Stimulated activated CD8-positive, alpha-beta memory T cell treated with anti-CD3 and anti-CD28 coated beads, Interleukin-4, amount 100 ng/mL, for 1 hour (primary cell): ENCODE measurements at places on chromosomes 2 and 18.

GRCh38 chr2:20431772-20432171 is 15.1 kb upstream of the RHOB start:
- no peak for DNase-seq

- no peak for DNase-seq
These were observed 18.4 kb downstream of the STK25 start for GRCh38 chr2:241489733-241490680.

- no peak for DNase-seq
These were observed 123.0 kb downstream of the TTC27 start for GRCh38 chr2:32750880-32751279.

GRCh38 chr2:1477196-1478040 is 64.2 kb downstream of the TPO start:
- no peak for DNase-seq

GRCh38 chr2:189534854-189535832 is 45.4 kb downstream of the SLC40A1 start:
- no peak for DNase-seq

DNA sequence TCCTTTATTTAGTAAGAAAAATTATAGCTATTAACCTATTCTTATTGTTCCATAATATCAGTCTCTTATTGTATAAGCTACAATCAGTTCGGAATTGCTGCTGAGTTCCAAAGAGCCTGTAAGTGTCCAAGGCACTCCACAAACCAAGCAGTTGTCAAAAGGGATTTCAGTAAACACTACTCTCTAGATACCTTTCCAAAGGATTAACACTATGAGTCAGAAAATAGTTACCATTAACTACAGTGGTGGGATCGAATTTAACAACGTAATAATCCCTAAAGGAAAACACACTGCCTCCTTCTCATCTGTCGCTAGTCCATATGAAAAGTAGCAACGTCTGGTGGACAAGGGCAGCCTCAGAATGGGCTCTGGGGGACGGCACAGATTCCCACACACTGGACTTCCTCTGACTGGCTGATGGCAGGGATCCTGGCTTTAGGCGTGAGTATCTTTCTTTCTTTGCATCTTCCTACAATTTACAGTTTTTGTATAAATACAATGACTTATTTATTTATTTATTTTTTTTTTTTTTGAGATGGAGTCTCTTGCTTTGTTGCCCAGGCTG is 8.8 kb downstream of the TGFBRAP1 start:
- DNase-seq, result no peak

DNA sequence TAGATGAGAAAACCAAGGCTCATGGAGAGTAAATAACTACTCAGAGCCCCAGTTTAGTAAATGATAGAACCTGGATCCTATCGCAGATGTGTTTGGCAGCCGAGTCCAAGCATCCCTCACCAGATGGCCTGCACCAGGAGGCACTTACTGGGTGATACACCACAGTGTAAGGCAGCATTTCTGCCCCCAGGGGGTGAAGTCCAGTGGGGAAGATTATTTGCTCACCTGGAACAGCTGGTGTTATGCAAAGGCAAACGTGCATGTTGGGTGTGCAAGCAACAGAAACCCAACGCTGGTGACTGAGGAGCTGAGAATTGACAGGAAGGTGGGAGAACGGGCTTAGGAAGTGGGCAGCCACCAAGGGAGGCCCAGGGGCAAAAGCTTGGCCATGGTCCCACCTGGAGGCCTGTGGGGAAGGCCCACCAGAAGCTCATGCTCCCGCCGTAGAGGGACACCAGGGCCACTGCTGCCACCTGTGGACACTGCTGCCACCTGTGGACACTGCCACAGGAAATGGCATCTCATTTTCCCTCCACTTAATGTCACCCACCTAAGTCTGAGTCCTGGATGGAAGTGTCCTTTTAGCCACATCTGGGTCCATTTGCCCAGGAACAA is 100.6 kb downstream of the TFCP2L1 start:
- no peak for DNase-seq

GRCh38 chr2:96769814-96770213 is 9.1 kb downstream of the CNNM4 start:
- no peak for DNase-seq

DNA sequence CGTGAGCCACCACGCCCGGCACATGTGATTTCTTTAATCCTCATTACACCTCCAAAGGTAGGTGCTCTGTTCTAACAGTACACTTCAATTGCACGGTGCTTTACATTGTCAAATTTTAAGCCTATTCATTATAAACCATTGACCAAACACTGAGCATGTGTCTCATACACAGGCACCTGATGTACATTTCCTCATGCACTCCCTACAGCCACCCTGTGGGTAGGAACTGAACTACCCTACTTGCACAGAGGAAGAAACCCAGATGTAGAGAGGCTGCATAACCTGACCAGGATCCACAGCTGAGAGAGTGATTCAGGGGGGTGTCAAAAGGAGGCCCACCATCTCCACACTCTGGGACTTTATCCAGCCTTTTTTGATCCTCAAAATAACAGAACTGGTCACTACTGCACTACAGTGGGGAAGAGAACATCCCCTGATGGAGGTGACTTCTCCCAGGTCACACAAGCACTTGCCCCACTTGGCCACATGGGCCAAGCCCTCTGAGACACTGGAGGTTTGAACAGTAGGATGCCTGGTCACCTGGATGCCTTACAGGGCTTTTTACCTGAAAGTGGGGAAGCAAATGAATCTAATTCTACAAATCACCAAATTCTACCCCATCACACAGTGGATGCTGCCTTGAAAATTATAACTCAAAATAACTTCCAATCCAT is 6.9 kb upstream of the DPYSL5 start:
- no peak for DNase-seq

DNA sequence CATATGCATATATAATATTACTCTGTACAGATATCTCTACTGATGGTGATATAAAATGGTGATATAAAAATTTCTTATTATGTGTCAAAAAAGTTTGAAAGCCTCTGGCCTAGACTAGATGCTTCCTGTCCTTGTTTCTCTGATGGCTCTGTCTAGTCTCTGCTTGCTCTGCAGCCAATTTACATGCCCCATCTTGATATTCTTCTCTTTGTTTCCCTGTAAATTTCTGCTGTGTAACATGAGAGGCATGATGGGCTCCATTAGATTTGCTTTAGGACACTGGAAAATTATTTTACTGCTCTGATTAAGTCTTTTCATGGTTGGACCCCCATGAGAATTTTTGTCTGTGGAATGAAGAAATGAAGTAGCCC is 24.3 kb downstream of the BABAM2 start:
- no peak for DNase-seq

DNA sequence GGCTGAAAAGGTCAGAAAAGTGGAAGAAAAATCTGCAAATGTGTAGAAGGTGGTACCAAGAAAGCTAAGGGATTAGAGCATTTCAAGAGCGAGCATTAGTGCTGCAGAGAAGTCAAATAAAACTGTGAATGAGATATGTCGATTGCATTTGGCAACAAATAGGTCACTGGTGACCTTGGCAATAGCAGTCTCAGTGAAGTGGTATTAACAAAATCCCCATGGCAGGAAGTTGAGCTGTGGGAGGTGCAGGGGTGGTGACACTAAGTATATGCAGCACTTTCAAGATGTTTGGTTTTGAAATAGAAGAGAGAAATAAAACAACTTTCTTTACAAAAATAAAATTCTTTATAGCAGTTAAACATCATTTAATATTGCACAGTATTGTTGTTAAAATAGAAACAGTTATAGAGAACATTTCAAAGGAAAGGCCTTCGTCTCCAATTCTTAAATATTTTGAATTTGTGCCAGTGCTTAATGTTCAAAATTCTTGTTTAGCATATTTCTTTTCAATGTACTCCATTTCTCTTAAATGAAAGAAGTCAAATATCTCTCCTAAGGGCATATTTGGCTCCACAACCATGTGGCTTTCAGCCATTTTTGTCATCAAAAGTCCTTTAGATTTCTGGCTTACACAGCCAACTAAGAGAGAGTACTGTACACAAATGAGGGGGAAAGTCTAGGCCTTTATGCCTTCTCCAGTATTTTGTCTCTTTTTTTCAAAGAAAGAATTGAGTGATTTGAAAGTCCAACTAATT is 443.0 kb upstream of the MMADHC start:
- no peak for DNase-seq

DNA sequence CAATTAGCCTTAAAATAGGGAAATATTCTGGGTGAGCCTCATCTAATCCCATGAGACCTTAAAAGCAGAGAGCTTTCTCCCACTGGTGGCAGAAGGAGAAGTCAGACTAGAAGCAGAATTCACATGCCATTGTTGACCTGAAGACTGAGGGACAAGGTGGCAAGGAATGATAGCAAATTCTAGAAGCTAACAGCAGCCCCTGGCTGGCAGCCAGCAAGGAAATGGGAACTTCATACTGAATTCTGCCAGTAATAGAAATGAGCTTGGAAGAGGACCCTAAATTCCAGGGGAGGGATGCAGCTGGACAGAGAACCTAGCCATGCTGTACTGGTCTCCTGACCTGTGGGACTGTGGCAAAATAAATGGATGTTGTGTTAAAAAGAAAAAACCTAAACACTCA is 19.5 kb downstream of the B3GNT7 start:
- DNase-seq, result no peak

- no peak for DNase-seq
These were observed 164.4 kb upstream of the VRK2 start for GRCh38 chr2:57881998-57882888.

GRCh38 chr2:170152421-170152820 is 25.5 kb upstream of the MYO3B start:
- DNase-seq, result no peak

DNA sequence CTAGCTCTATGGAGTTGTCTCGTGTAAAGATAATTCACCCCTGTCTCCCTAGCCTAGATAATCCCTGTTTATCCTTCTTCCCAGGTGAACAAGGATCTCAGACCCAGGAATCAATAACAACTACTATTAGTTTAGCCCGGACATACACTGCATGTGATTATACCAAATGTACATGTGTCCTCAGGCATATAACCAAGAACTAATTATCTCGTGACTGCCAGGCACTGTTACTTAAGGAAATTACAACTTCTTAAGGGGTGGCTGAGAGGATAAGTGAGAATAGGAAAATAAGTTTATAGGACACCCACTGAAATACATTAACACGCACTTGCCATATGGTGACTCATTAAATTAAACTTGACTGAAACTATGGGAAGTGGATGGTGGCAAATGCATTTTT is 126.6 kb downstream of the CNTNAP5 start:
- DNase-seq, result no peak

DNA sequence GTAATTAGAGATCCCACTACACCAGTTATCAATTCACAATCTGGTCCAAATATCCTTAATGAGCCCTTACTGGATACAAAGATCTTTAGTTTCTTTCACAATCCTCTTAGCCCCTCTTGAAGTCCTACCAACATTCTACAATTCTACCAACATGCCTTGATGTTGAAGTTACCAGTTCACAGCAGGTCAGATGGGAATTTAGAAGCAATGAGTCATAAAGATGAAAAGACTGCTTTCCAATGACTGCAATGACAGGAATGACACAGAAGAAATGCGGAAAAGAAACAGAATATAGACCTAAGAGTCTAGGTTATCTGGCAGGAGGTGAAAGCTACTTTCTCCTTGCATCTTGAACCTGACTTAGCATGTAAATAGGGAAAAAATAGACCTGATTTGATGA is 24.5 kb downstream of the RTTN start:
- DNase-seq, result no peak
